ENCODE measurements at places on chromosomes 4 and X.

GRCh38 chr4:61462451-61463326 lies 262.6 kb downstream of the ADGRL3 start:
- peak; percentile 0 for DNase-seq

DNA sequence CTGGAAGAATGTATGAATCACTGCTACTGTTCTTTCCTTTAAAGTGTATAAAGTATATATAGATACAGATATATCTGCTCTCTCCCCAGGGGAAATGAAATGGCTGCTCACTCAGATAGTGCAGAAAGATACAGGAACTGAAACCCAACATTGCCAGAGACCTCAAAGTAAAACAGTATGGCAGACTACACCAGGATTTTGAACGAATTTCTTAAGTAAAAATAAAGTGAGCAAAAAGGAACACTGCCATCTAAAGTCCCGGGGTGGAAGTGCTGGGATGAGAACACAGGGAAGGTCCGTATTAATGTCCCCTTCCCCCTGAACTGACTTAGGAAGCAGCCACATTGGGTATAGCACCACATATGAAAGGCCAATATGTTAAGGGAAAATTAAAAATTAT lies 93.4 kb downstream of the TMA16 start:
- DNase-seq: no peak

DNA sequence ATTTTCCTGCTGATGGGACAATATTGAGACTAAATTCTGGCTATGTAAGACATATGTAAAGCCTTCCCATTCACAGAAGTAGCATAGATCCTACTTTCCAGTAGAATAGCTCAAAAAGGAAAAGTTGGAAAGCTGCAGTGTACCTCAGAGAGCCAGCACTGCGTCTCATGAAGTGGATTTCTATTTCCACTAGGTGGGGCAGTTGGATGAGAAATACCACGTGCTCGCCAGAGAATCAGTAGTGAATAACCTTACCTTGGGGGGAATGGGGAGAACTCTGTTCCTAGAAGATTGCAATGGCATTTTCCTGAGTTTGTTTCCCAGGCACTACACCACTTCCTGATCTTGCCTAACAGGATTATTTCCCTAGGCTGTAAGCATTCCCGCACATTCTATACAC lies 907.1 kb downstream of the FSTL5 start:
- DNase-seq: no peak

DNA sequence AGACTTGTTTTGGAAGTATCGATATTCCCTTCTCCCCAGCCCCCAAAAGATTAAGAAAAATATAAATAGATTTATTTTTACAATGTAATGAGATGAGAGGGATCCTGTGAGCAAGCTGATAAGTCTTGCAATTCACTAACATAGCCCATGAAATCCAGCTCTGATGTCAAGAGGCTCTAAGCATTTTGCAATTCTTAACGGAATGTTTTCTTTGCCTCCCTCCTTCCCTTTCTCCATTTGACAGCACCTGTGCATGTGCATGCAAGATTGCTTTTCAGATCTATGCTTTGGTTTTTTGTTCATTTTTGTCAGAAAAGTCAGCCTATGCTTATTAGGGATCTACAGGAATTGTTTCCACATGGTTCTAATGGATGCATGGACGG lies 169.9 kb downstream of the SLIT2 start:
- DNase-seq: peak; percentile 27

DNA sequence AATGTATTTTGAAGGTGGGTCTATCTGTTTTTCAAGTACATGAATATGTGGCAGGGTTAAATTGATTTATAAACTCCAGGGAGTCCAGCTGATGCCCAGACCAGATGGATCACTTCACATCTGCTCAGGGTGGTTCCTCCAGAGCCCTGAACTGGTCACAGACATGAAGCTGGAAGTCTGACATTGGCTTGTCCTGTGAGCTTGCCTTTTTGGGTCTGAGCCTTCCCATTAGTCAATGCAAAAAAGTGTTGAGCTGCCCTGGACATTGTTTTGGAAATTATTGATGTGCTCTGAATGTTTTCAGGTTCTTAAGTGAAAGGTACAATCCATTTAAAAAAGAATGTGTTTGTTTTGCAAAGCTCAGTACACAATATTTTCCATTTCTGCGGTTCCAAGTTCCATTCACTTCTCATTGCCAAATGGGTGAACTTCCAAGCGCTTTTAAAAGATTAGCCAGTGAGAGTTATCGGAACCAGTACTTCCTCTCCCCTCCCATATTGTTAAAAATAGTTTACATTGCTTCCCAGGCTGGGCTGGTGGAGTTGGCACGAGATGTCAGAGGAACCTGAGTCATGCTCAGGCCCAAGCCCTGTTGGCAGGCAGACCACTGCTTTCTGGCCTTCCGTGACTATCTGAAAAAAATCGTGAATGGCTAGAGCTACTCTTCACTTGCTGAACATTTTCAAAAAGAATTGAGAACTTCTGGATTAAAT lies 52.1 kb downstream of the PDGFRA start:
- DNase-seq: peak; percentile 96
